ENCODE measurements at places on chromosomes 6 and 20.
A peak's percentile ranks its signal among the peaks of the same experiment; 100 is the strongest.

- DNase-seq: no peak
Measured at GRCh38 chr6:35181933-35182612, 31.7 kb upstream of the SCUBE3 start.

- no peak for DNase-seq
Measured at GRCh38 chr20:8443464-8444072, 311.5 kb downstream of the PLCB1 start.

DNA sequence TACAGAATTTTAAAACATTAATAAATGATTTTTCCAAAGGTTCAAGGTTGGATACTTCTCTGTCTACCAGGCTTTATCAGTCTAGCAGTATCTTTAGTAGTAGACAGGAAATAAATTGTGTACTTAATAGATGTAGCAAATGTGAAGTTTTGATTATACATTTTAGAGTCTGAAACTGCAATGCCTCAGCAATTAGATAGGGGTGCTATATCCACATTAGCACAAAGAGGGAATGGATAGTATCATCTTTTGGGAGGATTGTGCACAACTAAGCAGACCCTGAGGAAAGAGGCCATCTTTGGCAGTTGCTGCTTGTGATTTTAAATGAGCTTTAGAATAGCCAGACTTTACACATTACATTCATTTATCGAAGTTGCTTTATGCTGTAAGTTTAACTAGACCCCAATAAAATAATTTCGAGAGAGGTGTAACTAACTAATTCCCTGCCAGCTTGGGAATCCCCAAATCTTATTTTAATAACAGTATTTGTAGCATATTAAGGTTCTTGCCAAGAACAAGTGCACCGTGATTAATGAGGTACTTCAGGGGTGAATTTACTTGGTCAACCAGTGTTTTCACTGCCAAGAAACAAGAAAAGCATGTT, 2.8 kb downstream of the KCNQ5 start:
- DNase-seq: no peak

- DNase-seq: no peak
Measured at GRCh38 chr6:149593408-149593807, 27.2 kb downstream of the GINM1 start.

- DNase-seq: no peak
Measured at GRCh38 chr6:4460586-4461475, 315.4 kb upstream of the CDYL start.

DNA sequence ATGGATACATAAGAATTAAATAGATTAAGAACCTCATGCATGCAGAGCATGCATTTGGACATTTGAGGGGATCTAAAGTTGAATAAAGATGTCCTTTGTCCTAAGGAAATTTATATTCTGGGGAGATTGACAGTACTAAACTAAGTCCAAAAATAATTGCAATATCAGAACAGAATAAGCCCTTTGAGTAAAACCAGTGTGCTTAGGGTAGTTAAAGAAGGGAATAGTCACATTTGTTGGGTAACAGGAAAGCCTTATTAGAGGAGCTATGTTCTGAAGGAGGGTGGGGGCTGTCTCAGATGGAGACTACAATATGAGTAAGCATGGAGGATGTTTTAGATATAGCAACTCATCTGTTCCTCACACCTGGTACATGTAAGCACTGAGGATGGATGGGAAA, 35.8 kb downstream of the CDC5L start:
- DNase-seq: no peak

GRCh38 chr6:24994812-24995211, 59.1 kb upstream of the RIPOR2 start:
- DNase-seq: no peak

GRCh38 chr20:37363221-37364012, 17.5 kb downstream of the SRC start:
- DNase-seq: no peak

GRCh38 chr20:25008388-25009217, 16.1 kb upstream of the APMAP start:
- no peak for DNase-seq

DNA sequence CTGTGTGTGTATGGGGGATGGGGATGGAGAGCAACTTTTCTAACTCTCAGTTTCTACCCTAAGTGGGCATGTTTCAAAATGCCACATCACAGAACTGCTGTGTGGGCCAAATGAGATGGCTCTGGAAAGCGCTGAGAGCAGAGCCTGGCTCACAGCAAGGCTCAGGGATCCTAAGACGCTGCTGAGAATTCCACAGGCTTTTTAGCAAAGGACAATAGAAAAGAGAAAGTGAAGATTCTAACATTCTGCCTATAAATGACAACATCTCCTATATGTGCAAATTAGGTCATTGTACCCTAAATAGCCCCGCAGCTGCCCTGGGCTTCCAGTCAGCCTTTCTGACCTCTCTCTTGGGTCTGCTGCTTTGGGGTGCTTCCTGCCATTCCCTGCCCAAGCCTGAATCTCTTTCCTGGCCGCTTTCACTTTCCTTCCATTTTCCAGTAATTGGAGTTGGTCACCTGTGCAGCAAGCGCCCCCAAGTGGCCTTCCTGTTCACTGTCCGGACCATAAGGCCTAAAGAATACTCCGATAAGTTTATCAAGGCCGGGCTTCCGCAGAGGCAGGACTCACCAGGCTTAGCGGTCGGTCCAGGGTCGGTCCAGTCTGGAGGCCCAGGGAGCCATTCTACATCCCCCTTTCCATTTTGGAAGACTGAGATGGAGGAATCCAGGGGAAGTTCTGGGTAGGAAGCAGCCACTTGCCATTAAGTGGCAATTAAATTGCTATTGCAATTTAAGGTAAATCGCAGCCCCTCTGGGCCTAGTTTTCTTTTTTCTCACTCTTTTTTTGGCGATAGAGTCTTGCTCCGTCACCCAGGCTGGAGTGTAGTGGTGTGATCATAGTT, 6.7 kb upstream of the DDR1 start:
- peak; percentile 33 for DNase-seq

DNA sequence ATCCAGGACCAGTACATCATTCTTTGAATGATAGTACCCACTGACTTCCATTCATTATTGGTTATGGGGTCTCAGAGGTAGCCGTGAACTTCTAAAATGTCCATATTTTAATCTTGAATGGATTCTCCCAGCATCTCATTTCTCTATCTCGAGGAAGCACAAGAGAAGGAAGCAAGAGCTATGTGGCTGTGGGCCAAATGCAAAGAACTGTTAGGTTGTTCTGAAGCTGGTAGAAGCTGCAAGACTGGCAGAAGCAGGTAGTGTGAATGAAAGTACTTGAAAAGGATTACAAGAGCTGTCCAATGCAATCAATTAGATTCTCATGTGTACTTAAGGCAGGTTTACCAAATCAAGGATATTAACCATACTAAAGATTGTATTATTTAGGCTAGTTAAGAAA, 1131.8 kb downstream of the GRIK2 start:
- peak; percentile 9 for DNase-seq

GRCh38 chr20:11366660-11367059, 551.0 kb upstream of the BTBD3 start:
- DNase-seq: no peak
